Activated T-cell treated with anti-CD3 and anti-CD28 coated beads for 4 hours (primary cell): ENCODE measurements at places on chromosomes 1 and 21.

DNA sequence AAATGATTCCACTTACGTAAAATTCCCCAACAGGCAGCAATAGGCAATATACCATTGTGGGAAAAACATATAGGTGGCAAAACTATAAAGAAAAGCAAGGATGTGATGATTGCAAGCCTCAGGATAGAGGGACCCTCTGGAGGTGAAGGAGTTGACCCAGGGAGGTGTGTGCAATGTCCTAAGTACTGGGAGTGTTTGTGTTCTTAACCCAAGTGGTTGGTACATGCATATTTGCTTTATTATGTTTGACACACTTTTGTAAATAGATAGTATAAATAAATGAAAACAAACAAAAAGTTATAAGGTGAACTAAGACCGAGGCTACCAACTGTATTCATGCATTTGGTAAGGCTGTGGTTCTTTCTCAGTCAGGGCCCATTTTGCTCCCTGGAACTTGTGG, 7.5 kb downstream of the MX1 start:
- no peak for DNase-seq

DNA sequence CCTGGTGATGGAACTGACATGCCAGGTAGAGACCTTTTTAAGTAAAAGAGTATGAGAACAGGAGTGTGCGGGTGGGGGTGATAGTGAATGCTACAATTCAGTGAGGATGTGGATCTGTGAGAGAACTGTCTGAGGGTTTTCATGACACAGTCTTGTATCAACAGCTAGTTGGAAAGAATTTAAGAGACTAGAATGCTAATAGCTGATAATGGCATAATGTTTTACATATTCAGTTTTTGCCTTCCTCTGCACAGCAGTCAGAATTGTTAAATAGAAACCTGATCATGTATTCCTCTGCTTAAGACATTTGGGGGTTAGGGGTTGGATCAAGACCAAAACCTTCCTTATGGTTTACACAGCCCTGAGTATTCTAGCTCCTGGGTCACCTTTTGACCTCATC, 152.8 kb upstream of the ZRANB2 start:
- DNase-seq = no peak

DNA sequence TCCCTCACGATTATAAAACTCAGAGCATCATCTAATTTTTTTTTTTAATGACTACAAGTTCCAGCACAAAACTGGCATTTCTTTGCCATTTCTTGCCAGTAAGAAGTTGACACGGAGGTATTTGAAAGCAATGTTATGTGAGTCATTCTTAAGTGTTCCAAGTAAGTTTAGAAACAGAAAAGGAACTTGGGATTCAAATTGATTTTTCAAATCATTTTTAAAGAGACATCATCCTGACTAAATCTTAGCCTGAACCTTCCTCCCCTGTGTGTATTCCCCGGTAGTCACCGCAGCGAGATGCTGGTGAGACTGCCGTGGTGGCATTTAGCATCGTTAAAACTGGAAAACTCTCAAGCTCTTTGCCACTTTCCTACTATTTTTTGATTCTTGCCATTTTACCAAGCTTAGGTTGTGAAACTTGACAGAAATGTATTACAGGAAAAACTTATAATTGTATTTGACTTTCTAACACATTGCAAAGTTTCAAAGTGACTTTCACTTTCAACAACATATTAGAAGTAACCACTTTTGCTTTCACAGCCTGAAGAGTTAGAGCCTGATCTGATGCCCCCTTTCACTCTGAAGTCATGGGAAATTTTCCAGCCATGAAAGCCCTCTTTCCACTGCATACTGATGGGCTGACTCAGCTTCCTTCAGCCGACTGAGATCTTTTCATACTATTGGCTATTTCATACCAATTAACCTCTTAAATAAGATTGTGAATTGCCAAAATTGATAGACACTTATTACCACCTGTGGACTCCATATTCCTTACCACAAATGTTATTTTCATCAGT, 61.4 kb downstream of the OLFML2B start:
- peak; percentile 7 for DNase-seq

DNA sequence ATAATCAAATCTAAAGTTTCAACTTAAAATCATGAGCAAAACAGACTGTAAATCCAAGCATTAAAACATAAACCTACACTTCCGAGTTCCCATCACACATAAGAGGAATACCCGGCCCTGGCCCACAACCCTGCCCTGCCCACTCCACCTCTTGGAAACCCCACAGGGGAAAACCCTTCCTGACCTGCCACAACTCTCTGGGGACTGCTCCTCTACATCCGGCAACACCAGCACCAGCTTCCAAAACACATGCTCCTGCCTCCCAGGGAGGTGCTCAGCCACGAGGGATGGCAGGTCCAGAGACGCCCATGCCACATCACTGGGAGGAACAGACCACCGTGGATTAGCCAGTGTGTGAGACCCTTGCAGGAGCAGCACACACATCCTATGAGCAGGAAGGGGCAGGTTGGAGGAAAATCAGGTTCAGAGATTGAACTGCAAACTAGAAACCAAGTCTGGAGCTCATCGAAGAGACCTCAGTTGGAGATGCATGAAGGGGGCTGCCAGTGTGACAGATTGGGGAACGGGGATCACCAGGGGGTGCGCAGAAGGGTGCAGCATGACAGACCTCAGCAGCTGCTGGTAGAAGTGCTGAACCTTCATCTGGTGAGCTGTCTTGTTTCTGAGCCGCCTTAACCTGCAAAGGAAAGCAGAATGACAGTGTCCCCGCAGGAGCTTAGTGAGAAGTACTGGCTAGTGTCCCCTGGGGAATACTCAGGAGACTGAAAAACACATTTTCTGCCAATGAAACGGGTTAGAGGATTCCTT, 25.8 kb upstream of the LSS start:
- no peak for DNase-seq

- DNase-seq = no peak
Observed at GRCh38 chr1:170063109-170063826, 11.2 kb downstream of the KIFAP3 start.

- DNase-seq = peak; percentile 46
Observed at GRCh38 chr1:116128664-116129063, 17.5 kb downstream of the MAB21L3 start.

DNA sequence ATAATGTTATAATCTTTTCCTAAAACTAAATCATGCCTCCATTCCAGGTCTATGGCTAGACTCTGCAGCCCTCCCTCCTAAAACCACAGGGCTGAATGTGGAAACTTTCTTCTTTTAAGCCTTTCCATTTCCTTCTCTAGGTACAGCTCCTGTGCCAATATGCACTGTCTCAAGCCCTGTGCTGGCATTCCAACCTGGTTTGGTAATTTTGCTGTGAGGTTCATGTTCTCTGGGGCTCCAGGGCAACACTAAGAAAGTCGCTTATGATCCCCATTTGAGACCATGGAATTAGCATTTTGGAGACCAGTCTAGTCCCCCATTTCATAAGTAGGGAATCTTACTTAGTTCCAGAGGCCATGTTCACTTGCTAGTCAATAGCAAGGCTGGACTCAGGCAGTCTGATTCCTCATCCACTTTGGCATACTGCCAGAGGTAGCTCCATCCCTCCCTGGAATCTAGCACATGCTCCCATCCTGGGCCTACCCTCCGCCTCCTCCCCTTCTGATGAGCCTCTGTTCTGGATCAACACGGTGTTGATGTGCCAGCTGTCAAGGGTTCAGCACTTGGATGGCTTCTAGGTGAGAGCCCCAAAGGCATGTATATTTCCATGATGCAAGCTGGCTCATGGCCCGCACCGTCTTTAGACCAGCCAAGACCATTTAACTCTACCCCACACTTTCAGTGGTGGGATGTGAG, 36.5 kb downstream of the ZMYND12 start:
- DNase-seq = no peak

DNA sequence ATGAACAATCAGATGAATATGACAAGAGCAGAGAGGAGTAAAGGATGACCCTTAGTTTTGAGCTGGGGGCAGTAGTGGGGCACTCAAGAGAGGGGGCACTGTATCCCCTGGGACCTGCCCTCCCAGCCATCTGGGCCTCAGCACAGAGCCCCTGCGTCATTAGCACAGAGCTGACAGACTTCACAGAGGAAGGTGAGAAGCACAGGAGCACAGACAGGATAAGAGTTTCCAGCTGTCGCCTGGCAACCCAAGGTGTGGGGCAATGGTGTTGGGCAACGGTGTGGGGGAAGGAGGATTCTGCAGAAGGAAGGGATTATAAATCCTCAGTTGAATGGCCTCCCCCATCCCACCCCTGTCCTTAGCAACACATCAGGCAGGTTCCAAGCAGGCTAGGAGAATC, 30.2 kb downstream of the RAB3B start:
- DNase-seq = no peak
